T-cell (primary cell): ENCODE measurements at places on chromosomes 6 and 20. TPM values are rescaled to one million over a fixed set of nuclear protein-coding genes. Genes with fewer than 3 reads are reported as not detected.

Gene TOX2
- 1.6 TPM for total RNA-seq

DNA sequence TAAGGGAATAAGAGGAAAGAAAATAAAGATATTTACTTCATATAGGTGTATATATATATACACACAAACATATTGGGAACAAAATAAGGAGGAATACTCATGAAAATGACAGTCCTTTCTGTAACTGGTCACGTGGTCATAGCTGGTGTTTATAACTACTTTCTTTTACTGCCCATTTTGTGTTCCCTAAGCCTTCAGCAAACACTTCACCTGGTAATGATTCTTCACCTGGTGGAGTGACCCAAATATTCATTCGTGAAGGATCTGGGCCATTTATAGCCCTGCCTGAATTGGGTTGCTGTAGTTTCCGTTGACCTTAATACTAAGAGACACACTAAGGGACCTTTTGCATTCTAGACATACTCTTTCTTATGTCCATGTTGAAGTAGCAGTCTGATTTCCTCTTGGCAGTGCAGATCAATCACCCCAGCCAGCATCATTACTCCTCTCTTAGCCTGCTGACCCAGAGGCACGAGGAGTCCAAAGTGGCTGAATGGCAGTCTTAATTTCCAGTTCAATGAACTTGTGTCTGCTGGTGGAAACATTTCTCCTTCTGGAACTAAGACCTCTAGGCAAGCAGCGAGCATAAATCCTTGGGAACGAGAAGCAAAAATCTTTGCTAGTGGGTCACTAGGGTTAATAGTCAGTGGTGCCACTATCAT is 39.9 kb upstream of the IYD start:
- H3K4me3 ChIP-seq: no peak overlapping the region
- H3K36me3 ChIP-seq: no peaks in the 10 kb centered on the region
- H3K4me1 ChIP-seq: no peaks in the 10 kb centered on the region
- H3K27ac ChIP-seq: no peak overlapping the region
- no peak for DNase-seq

- no peak overlapping the region for H3K27ac ChIP-seq
- no peaks in the 10 kb centered on the region for H3K27me3 ChIP-seq
- H3K4me3 ChIP-seq: no peak overlapping the region
- no peaks in the 10 kb centered on the region for H3K36me3 ChIP-seq
- no peak for DNase-seq
These were observed 324.2 kb upstream of the MAN1A1 start for GRCh38 chr6:119673741-119674140.

Gene UNC5CL
- 6.3 TPM for total RNA-seq

Gene STX11
- total RNA-seq: 4.3 TPM

DNA sequence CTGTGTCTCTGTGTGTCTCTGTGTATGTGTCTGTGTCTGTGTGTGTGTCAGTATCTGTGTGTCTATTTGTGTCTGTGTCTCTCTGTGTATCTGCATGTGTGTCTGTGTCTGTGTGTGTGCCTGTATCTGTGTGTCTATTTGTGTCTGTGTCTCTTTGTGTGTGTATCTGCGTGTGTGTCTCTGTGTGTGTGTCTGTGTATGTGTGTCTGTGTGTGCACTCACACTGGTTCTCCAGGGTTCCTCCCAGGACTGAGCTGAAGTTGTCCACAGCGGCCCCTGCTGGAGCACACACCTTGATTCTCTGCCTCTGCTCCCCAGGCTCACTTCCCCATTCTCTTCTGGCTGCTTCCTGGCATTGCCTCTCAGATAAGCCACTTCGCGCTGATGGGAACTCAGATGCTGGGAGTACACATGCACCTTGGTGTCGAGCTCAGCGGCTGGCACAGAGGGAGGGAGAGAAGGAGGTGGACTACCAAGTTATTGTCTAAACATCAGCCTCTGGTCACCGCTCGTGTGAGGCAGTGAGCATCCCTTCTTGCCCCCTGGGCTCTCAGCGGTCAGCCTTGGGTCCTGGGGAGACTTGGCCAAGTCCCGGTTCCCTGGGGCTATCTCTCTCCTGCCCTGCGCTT is 104.9 kb upstream of the NXT1 start:
- H3K27me3 ChIP-seq: peaks cover 16% of the 10 kb centered on the region
- H3K36me3 ChIP-seq: no peaks in the 10 kb centered on the region
- no peaks in the 10 kb centered on the region for H3K4me1 ChIP-seq
- no peak overlapping the region for H3K27ac ChIP-seq
